ENCODE measurements at places on chromosomes 12 and 14. TPM values are rescaled to one million over a fixed set of nuclear protein-coding genes. Genes with fewer than 3 reads are reported as not detected.

The AKAP6 gene
- 1.6 TPM for polyA plus RNA-seq

The ZC2HC1C gene
- 12.1 TPM for polyA plus RNA-seq

The KRT76 gene
- polyA plus RNA-seq = not detected

The RECQL gene
- polyA plus RNA-seq = 12.6 TPM

The DAD1 gene
- polyA plus RNA-seq = 537 TPM

The TMEM179 gene
- polyA plus RNA-seq = 4.5 TPM

The KLHL33 gene
- 0.13 TPM for polyA plus RNA-seq

The SVOP gene
- polyA plus RNA-seq = 1.5 TPM

The TRHDE gene
- polyA plus RNA-seq = 0.24 TPM

The WNT5B gene
- polyA plus RNA-seq = 1.3 TPM

The KRT85 gene
- not detected for polyA plus RNA-seq

The NANOG gene
- 0.13 TPM for polyA plus RNA-seq

The ABHD4 gene
- polyA plus RNA-seq = 41.8 TPM

The TAS2R13 gene
- polyA plus RNA-seq = not detected
